Activated CD4-positive, alpha-beta T cell treated with anti-CD3 and anti-CD28 coated beads, Interleukin-2, amount 50 U/mL, for 16 hours (primary cell): ENCODE measurements at places on chromosomes 4 and X.

- DNase-seq = no peak
Observed at GRCh38 chrX:104254442-104255115, at the start of gene ESX1. ESX1 (minus strand) TSS chrX:104254933; CDS start chrX:104254849, 84 bp downstream.

DNA sequence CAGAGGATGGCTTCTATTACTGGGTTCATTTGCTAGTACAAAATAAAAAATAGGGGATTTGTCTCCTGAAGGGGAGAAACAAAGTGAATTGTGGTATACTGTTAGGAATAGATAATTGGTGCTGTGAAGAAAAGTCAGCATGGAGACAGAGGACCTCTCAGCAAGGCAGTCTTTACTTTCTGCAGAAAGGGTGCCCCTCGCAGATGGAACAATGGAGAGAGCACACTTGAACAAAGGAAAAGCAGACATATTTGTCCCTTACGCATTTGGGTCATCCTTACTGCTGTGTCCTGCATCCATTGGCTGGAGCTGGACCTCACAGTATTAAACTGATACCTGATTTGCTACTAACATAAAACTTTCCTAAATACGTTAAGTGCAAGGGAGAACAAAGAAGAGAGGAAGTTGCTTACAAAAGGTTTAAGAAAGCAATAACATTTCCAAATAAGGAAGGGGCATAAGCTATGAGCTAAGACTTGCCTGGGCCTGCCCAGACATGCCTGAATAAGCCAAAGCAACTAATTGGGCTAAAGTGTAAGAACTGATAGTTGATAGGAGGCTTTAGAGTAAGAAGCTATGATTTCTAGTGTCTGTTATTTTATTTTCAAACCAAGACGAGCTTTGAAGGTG lies 83.8 kb downstream of the CCKAR start:
- no peak for DNase-seq

DNA sequence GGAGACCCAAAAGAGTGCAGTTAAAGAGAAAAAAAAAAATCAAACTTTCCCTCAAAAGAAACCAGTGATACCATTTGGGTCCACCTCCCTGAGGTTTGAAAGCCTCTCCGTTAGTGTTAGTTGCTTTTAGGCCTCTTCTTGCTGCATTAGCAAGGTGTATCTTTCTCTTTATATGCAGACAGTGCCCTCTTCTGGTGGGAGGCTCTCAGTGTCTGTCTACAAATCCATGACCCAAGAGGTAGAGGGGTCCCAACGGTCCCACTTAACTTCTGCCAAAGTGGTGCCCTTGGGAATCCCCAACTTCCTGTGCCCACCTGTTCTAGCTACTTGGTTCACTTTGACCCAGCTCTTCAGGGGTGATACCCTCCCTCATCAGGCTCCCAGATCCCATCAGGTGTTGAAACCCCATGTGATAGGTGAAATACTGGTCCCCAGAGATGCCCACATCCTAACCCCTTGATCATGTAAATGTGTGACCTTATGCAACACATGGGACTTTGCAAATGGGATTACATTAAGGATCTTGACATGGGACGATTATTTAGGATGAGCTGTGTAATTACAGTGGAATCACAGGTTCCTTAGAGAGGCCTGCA lies 63.7 kb upstream of the CD99 start:
- peak; percentile 58 for DNase-seq

- DNase-seq = no peak
Observed at GRCh38 chr4:35315419-35315818, 928.9 kb downstream of the ARAP2 start.

GRCh38 chr4:41375561-41375960 lies 118.8 kb downstream of the UCHL1 start:
- no peak for DNase-seq

- peak; percentile 11 for DNase-seq
Observed at GRCh38 chr4:181830404-181831035, 412.7 kb upstream of the TENM3 start.

DNA sequence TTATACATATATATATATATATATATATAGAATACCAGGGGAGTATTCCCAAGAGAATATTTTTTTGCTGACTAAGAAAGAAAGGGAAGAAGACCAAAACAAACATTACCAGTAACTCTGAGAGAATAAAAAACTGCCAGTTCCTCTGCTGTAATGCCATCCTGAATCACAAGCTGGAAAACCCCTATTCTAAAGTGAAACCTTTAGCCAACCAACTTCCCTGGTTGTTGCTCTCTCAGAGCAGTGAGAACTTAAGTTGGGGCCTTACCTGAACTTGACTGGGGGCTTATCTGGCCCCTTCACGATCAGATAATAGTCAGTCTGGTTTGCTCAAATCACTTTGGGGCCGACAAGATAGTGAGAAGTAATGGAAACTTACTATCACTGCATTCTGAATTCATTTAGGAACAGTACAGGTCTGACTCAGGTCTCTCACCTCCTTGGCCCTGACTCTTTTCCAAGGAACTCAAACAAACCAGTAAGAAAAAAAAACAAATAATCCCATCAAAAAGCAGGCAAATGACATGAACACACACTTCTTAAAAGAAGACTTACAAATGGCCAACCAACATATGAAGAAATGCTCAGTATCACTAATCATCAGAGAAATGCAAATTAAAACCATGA lies 62.5 kb downstream of the CD40LG start:
- DNase-seq = peak; percentile 57

DNA sequence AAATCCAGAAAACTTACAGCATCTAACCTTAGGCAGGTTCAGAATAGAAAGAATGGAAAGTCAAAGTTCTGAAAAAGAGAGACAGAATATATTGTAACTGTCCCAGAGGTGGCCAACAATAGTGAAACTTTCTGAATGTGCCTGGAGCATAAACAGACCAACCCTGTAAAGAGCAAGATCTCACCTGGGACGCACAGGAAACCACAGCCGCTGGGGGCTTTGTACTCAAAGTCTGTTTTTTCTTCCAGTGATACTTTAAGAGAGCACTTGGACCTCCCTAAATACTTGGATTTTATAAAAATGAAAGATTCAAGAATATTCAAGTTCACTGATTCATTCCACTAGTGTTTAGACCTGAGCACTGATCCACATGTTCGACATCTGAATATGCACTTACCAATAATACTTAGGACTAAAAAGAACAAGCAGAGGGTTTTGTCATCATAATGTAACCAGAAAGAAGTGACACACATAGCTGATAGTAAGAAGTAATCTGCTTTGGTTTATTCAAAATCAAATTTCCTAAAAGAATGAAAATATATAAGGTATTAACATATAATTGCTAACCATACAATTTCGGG lies 35.3 kb downstream of the ARAP2 start:
- peak; percentile 57 for DNase-seq

DNA sequence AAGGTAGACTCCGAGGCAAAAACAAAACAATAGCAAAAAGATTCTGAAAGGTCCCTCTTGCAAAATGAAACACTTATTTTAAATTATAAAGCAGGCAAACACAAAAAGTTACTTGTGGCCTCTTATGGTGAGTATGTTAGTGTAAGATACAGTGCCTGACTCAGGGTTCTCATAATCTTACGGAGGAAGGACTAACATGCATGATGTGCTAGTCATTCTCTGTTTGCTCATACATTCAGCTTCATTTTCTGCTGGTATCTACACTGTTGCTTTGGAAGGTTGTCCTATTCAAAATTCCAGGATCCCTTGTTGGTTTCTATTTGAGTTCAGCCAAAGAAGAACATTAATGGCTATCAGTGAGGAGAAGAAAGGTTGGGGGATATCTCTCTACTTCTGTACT lies 249.1 kb upstream of the FAM47A start:
- DNase-seq = no peak

DNA sequence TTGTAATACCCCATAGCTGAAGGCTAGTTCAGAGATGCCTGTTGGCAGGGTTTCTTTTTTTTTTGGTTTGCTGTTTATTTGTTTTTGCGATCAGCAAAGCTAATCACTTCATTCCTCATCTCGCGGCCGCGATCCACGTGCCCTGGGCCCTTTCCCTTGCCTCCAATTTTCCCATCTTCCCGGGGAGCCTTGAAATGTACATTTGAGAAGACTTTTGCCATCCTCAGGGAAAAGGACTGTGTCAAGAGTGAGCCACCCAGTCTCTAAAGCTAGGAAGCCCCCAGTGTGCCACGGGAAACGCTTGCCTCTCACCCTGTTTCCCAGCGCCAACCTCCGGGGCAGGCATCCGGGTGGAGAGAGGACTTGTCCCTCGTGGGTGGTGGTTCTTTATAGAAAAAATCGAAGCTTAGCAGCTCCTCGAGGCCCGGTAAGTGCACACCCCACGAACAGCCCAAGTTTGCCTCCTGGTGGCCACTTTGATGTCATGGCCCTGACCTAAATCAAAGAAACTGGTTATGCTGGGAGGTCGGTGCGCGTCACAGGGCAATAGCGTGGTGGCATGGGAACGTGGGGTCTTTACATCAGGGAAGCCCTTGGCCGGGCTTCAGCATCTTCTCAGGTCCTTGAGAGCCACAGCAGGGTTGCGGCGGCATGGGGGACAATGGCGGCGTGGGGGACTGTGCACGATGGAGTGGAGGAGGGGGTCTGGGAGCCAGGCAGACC lies 42.0 kb downstream of the MAP7D3 start:
- peak; percentile 23 for DNase-seq

- DNase-seq = no peak
Observed at GRCh38 chr4:5976431-5976830, 41.8 kb downstream of the C4orf50 start.
